ENCODE measurements at places on chromosomes 3 and 15.

GRCh38 chr15:38867556-38867955 is 302.9 kb upstream of the RASGRP1 start:
- DNase-seq = no peak

GRCh38 chr3:14410106-14410502 is 7.7 kb downstream of the SLC6A6 start:
- no peak for DNase-seq

GRCh38 chr15:59116771-59117170 is 11.8 kb downstream of the CCNB2 start:
- no peak for DNase-seq

- no peak for DNase-seq
Measured at GRCh38 chr3:196686436-196686835, 25.6 kb downstream of the CEP19 start.

DNA sequence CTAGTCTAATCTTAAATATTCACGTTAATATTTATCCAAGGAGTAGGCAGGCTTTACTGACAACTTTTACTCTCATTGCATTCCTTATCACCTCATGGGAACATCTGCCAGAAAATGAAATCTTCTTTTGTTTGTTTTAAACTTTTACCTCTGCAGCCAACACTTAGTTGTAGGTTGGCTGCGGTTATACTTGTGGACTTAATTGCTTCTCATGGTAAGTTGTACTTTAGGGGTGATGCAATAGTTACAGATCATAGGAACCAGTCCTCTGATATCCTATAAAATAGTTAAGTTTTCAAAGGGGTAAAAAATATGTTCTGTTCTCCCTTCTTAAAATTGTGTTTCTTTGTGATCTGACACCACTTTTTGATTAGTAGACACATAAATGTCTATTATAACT is 321.9 kb downstream of the ZPLD1 start:
- no peak for DNase-seq

DNA sequence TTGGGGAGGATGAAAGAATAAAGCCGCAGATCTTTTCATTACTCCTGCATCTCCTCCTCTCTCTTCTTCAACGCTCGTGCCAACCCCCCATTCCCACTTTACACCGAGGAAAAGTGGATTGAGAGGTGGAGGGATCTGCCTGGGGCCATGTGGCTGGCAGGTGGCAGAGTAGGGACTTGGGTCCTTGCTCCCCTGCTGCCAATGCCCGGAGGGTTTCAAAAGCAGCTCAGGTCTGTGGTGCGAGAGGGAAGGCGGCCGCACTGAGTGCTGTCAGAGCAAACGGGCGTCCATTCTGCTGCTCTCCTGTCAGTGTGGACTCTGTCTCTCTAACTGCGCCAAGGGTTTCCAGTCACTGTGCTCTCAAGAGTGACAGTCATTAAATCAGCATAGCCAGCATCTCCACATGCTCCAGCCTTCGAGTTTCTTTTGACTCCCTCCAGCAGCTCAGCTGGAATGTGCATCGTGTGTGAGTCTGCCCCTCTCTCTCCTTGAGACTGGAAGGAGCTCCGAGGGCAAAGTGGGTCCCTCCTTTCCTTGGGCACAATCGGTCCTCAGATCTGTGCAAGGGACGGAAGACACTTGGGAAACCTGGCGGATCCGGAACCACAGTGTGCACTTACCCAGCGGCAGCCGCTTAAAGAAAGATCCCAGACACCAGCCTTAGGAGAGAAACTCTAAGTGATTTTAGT is 68.6 kb downstream of the VGLL4 start:
- DNase-seq = no peak

GRCh38 chr15:77144026-77144425 is 73.1 kb upstream of the TSPAN3 start:
- DNase-seq = no peak

GRCh38 chr3:157844800-157845565 is 261.2 kb downstream of the SHOX2 start:
- DNase-seq = no peak

- no peak for DNase-seq
Measured at GRCh38 chr15:77044228-77045042, 26.5 kb downstream of the TSPAN3 start.
